ENCODE measurements at places on chromosomes 16 and 17. TPM values are rescaled to one million over a fixed set of nuclear protein-coding genes. Genes with fewer than 3 reads are reported as not detected.

The CD300E gene
- not detected for total RNA-seq

The TNK1 gene
- 2.4 TPM for total RNA-seq

The GP1BA gene
- total RNA-seq, result not detected

The BTBD17 gene
- total RNA-seq, result not detected

The SLC43A2 gene
- total RNA-seq, result 0.77 TPM

The QRICH2 gene
- 1.4 TPM for total RNA-seq

The CTF1 gene
- not detected for total RNA-seq
